ENCODE measurements at places on chromosomes 2 and 18.
A peak's percentile ranks its signal among the peaks of the same experiment; 100 is the strongest.

GRCh38 chr2:198544461-198544860 lies 740.1 kb downstream of the PLCL1 start:
- no peak for DNase-seq

DNA sequence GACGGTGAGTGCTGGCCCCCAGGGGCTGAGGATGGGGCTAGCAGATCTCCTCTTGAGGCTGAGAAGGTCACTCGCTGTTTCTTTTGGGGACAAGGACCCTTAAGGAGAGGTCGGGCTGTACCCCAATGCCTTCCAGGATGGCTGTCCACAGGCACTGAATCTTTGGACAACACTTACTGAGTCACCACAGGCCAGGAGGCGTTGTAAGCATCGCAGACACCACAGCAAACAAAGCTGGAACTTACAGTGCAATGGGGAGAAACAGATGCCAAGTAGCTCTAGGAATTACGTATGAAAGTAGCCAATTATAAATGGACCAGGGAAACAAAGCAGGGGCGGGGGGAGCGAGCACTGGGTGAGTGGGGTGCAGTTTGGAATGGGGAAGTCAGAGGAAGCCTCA lies 219.8 kb downstream of the GLI2 start:
- DNase-seq, result no peak

DNA sequence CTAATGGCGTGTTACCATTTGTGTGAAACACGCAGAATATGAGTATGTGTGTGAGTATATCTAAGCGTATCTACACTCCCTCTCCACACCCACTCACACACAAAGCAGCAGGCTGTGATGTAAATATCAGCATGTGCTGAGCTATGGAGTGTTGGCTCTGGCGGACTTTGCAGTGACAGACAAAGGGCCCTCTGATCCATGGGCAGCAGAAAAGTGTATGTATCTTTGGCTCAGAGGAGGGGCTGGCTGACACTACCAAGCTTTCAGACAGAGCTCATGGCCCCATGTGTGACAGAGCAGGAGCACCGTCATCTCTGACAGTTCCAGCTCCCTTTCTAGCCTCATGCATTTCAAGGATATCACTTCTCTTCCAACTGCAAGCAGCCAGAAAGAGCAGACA lies 57.2 kb upstream of the ASB18 start:
- no peak for DNase-seq

GRCh38 chr2:198411936-198412335 lies 607.5 kb downstream of the PLCL1 start:
- no peak for DNase-seq

GRCh38 chr2:215425021-215425782 lies 10.7 kb downstream of the FN1 start:
- DNase-seq, result no peak

GRCh38 chr2:148244593-148245292 lies 223.9 kb downstream of the MBD5 start:
- DNase-seq, result no peak

- DNase-seq, result no peak
These were observed 88.6 kb downstream of the SH3YL1 start for GRCh38 chr2:175161-175786.

GRCh38 chr2:126657148-126657635 lies 1.2 kb downstream of the GYPC start:
- DNase-seq, result peak; percentile 10

GRCh38 chr2:218285604-218286003 lies 6.7 kb downstream of the TMBIM1 start:
- no peak for DNase-seq

- DNase-seq, result no peak
These were observed at the start of gene SH3RF3 for GRCh38 chr2:109128616-109129355. SH3RF3 (plus strand) TSS chr2:109129205.

GRCh38 chr18:360676-361075 lies 92.8 kb upstream of the THOC1 start:
- no peak for DNase-seq

GRCh38 chr2:201642579-201643215 lies 606 bp downstream of the TMEM237 start:
- peak; percentile 57 for DNase-seq

DNA sequence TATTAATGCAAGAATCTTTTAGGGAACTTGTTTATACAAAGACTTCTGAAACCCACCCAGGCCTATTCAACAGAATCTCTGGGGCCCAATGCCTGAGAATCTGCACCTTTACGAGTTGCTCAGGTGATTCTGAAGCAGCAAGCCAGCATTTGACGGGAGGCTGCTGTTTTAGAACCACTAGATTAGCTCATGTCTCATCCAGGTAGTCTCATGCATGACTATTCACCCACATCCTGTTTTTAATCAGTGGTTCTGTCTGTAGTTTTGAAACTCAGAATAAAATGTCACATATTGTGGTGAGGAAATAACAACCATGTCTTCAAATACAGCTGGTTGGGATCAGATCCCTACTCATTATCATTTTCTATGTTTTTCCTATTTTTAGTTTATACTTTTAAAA lies 39.5 kb downstream of the CYTIP start:
- DNase-seq, result no peak

DNA sequence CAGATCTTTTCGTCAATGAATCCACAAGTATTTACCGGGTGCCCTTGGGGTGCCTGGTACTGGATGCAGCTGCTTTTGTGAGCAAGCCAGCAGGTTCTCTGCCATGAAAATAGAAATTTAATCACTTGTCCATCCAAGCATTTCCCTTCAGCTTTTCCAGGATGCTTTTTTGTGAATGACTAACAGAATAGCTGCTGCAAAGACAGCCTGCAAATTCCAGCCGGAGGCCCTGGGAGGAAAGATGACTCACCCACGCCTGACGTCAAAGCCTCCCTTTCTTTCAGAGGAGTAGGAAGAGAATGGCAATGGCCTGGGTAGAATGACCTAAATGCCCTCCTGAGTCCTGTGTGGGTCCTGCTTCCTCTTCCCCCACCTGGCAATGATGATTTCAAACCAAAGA lies 111.9 kb downstream of the AP1S3 start:
- no peak for DNase-seq

GRCh38 chr18:6414723-6415417 lies at the start of gene L3MBTL4:
L3MBTL4 (minus strand) TSS chr18:6414911; CDS start chr18:6311625, 103,286 bp downstream.
- peak; percentile 34 for DNase-seq

- no peak for DNase-seq
These were observed 412.0 kb upstream of the TCF4 start for GRCh38 chr18:56000041-56000440.

DNA sequence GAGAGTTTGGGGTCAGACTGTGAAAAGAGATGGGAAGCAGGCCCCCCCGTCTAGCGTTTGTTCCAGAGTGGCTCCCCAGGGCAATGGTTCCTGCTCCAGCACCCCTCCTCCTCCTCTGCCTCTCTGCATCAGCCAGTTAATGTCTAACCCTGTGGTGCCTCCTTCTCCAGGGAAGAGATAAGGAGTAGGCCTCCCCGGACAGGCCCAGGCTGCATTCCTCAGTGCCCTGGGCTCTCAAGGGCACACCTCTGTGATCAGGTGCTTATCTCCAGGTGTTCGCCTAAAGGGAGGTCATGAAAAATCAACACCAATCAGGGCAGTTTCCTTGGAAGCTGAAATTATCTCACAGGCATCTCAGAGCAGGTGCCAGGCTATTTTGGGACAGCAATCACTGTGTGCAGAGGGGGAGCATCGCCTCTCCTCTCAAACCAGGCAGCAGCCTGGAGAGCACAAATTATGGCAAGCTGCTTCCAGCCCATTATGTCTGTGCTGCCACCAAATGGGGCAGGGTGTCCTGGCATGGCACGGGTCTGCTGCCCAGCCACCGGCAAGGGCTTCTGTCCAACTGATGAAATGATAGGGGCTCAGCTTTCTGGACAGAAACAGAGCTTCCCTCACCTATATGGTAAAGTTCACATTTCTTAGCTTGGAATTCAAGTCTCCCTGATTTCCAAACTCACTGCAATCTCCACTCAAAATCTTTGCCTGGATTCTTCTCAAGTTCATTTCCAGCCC lies 255.8 kb upstream of the SLC14A2 start:
- DNase-seq, result no peak

DNA sequence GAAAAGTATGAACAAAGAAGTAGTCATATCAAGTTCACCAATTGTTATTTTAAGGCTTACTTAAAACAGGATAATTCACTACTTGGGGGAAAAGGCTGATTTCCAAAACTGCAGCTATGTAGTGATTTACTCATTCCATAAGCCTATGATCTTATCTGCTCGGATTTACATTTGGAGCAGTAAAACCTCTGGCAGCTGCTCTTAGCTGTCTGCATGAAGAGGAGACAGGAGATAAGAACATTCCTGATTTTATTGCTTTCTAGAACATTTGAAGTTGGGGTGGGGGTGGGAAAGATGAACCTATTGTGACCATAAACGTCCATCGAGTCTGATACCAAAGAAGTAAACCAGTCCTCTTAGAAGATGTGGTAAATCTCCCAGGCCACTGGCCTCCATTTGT lies 120.9 kb downstream of the MMADHC start:
- DNase-seq, result no peak

DNA sequence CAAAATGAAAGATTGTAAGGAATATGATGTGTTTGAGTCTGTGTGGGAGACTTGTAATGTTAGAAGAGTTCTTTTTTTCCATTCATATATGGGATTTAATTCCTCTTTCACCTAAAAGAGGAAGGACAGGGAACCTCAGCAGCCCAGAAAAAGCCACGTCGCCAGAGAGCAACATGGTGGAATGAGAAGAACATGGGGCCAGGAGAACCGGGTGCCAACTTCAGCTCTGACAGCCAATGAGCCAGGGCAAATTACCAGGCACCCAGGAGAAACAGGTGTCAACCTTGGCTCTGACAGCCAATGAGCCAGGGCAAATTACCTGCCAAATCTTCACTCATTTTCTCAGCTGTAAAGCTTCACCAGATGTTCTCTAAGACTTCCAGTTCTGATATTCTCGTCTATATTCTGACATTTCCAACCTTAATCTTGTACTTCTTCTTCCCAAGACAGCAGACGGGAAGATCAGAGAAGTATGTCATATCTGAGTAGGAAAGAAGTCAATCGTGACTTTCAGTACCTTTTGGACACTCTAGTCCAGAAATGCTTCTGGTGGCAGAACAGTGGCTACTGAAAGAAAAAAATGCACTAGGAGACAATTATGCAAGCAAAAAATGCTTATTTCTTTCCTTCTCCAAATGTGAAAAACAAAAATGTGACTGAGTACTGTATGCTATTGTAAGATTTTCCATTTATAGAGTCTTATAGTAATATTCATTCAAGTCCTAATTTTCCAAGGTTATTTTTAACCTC lies 79.2 kb upstream of the COL5A2 start:
- DNase-seq, result no peak

- no peak for DNase-seq
These were observed 296.5 kb upstream of the GYPC start for GRCh38 chr2:126359494-126359893.

DNA sequence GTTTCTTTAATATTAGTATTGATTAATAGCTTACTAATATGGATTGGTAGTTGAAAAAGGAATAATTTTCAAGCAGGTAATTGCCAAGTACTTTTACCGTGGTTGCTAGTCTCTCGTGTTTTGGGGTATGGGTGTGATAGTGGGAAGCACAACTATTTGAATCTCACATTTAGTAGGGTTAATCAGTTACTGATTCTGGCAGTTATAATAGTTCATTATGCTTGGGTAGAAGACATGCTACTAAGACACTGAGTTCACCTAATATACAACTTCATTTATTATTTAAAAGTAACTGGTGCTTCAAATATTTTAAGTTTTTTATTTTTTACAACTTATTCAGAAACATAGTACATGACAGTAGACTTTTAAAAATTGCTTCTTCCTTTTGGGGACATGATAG lies 33.5 kb downstream of the SOCS6 start:
- no peak for DNase-seq

- no peak for DNase-seq
These were observed 1080.7 kb upstream of the CHAC2 start for GRCh38 chr2:52686935-52687334.
